ENCODE measurements at places on chromosomes 7 and 10.

DNA sequence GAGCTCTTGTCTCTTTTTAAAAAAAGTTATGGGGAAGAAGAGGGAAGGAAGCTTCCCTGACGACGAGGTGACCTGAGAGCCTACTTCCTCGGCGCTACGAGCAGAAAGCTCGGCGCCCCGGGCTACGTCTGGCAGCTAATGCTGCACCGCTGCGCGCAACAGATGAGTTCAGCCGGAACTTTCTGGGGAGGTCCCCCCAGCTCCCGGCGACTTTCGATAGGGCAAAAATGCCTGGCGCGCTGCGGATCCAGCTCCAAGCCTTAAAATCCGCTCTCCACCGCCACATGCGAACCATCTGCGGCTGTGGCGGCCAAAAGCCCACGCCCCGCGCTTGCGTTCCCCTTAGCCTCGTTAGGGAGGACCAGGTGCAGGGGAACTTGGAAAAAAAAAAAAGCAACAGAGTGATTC, 621 bp downstream of the P4HA1 start:
- DNase-seq, result peak; percentile 45

DNA sequence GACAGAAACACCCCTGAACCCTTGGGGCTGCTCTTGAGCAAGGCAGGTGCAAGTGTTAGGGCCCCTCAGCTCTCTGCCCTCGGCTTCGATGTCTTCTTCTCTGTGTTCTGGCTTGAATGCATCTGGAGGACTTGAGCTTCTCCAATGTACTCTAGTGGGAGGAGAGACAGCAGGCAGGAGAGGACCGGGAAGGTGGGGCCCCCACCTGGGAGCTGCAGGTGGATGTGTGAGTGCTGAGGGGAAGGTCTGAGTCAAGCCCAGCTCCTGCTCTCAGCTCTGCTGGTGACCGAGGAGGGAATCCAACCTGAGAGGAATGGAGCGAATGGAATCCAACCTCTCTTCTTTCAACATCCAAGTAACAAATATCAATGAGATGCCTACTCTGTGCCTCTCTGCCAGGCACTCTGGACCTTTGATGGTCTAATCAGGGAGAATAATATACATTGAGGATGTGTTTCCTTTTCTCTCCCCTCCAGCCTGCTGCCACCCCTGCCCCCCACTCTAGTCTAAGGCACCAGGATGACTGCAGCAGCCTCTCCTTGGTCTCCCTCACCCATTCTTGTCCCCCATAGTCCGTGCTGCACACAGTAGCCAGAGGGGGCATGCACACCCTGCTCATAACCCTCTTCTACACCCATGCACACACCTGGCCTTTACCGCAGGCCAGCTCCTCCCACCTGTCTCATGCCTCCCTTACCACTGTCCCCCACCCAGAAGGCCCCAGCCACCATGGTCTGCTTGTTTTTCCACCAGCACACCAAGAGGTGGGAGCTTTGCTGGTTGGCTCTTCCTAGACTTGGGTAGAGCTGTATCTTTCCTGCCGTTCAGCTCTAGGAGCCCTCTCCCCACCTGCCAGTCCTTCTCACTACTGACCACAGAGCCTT, 13.6 kb downstream of the TBATA start:
- DNase-seq, result no peak

DNA sequence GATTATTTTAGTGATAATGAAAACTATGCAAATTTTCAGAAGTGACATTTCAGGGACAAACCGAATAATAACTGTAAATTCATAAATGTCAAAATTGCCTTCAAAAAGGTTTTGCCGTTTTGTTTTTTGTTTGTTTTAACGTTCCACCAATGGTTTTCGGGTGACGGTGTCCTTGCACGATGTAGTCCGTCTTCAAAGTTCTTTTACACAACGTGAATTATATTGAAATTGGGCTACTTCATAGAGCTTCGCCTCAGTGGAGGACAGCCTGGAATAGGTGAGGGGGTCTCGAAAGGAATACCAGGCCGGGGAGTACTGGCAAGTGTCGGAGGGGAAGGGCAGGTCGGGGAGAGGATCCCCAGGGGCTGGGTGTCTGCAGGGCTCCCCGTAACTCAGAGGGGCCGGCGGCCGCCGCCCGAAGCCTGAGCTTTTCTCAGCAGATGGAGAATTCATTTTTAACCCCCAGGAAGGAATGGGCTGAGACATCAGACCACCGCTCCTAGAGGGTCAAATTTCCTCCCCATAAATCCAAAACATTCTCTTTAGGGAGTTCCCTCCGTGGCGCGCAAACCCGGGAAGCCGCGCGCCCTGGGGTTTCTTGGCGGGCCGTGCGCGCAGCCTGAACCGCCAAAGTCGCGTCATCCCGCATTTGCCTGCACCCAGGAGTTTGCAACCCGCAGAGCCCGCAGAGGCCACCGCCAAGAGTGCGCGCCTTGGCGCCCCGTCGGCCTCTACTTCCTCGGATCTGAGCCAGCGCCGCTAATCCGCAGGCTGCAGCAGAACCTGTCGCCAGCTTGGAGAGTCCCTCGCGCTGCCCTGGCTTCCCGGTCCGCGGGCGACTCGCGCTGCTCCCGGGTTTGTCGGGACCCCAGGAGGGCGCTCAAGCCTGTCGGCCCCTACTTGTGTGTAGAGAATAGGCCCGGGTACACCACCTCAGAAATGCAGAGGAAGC, 17.3 kb upstream of the EVX1 start:
- no peak for DNase-seq

GRCh38 chr10:71134732-71135211, 77.6 kb upstream of the UNC5B start:
- DNase-seq, result no peak

All from cerebellum (tissue), 4 donors.